GM12878 (cell line): ENCODE measurements at places on chromosomes 2 and 18.

- DNase-seq: no peak
Measured at GRCh38 chr2:29053670-29054400, 20.5 kb downstream of the PCARE start.

DNA sequence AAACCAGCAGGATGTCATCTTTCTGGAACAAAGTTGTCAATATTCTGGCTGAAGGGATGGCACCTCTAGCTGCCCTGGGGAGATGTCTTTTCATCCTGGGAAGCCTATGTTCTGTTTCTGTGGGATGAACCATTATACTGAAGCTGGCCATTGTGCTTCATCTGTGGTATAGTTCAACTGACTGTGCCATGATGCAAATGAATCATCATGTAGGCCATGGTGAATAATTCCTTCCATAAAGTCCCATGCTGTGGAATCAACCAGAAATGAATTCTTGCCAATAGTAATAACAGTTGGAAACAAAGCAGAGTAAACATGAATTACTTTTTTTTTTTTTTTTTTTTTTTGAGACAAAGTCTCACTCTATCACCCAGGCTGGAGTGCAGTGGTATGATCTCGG is 64.1 kb upstream of the CNGA3 start:
- no peak for DNase-seq

- DNase-seq: no peak
Measured at GRCh38 chr2:32627441-32627813, 423 bp upstream of the TTC27 start.

GRCh38 chr18:59988098-59988706 is 88.4 kb downstream of the PMAIP1 start:
- DNase-seq: no peak

- DNase-seq: no peak
Measured at GRCh38 chr2:19292007-19292406, 66.4 kb downstream of the OSR1 start.
